Chondrocyte (in vitro differentiated cells): ENCODE measurements at places on chromosomes 4 and X. TPM values are rescaled to one million over a fixed set of nuclear protein-coding genes. Genes with fewer than 3 reads are reported as not detected.
A peak's percentile ranks its signal among the peaks of the same experiment; 100 is the strongest.

The DNASE1L1 gene
- 39.4 to 44.5 TPM (median 40.8 TPM) in 3 replicates for total RNA-seq

DNA sequence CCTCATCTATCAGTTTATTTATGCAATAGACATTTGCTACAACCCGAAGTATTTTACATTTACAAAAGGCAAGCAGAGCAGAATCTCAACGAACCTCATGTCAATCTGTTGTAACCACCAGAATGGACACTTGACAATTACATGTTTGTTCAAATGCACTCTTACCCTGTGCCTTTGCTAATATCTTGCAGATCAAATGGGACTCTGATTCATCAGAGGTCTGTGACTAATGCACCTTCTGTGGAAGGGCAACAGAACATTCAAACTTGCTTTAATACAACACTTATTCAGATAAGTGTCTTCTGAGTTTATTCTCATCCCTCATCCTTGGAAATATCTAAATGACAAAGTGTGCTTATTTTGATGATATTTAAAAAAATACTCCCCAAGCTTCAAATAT is 644.7 kb upstream of the PCDH10 start:
- no peaks in the 10 kb centered on the region for H3K27me3 ChIP-seq
- H3K36me3 ChIP-seq, result no peaks in the 10 kb centered on the region
- H3K27ac ChIP-seq, result no peak overlapping the region

The ALAS2 gene
- not detected in 3 replicates for total RNA-seq

DNA sequence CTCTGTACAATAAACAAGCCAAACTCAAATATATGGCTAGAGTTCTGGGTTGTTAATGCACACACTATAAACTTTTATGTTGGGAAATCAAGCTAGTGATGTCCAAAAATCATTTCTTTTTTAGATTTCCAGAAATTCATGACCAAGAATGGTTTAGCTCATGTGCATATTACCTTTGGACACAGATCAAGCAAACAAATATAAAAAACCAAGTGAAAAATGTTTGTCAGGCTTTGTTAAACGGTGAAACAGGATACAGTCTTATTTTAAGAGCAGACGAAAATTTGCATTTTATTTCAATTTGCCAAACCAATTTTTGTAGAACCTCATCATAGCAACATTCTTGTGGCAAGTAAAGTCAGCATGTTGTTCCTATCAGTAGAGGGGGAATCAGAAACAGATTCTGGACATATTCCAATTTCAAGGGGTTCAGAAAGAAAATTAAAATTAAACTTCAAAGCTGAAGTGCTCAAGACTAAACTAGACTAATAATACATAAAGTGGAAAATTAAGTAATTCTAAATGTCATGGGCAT is 413.6 kb downstream of the TRIML1 start:
- H3K4me1 ChIP-seq, result peaks cover 16% of the 10 kb centered on the region
- no peaks in the 10 kb centered on the region for H3K36me3 ChIP-seq
- no peaks in the 10 kb centered on the region for H3K27me3 ChIP-seq
- no peak overlapping the region for H3K27ac ChIP-seq

- H3K4me1 ChIP-seq, result peaks cover 15% of the 10 kb centered on the region
- no peaks in the 10 kb centered on the region for H3K36me3 ChIP-seq
Observed at GRCh38 chrX:21698272-21698671, 40.1 kb upstream of the KLHL34 start.

GRCh38 chrX:12946406-12946805 is 28.5 kb upstream of the TMSB4X start:
- no peaks in the 10 kb centered on the region for H3K27me3 ChIP-seq
- no peaks in the 10 kb centered on the region for H3K36me3 ChIP-seq
- no peak overlapping the region for H3K4me3 ChIP-seq
- H3K4me1 ChIP-seq, result peaks cover 46% of the 10 kb centered on the region

DNA sequence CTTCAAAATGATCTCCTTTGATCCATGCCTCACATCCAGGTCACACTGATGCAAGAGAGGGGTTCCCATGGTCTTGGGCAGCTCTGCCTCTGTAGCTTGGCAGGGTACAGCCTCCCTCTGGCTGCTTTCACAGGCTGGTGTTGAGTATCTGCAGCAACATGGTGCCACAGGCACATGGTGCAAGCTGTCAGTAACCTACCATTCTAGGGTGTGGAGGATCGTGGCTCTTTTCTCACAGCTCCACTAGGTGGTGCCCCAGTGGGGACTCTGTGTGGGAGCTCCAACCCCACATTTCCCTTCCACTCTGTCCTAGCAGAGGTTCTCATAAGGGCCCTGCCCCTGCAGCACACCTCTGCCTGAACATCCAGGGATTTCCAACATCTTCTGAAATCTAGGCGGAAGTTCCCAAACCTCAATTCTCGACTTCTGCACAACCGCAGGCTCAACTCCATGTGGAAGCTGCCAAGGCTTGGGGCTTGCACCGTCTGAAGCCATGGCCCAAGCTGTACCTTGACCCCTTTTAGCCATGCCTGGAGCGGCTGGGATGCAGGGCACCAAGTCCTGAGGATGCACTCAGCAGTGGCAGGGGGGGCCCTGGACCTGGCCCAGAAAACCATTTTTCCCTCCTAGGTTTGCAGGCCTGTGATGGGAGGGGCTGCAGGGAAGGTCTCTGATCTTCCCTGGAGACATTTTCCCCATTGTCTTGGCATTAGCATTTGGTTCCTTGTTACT is 137.8 kb upstream of the NUDT6 start:
- DNase-seq, result no peak
- no peak overlapping the region for H3K27ac ChIP-seq
- no peak overlapping the region for H3K4me3 ChIP-seq
- H3K27me3 ChIP-seq, result no peaks in the 10 kb centered on the region
- peaks cover 7% of the 10 kb centered on the region for H3K36me3 ChIP-seq
- H3K4me1 ChIP-seq, result peaks cover 4% of the 10 kb centered on the region

DNA sequence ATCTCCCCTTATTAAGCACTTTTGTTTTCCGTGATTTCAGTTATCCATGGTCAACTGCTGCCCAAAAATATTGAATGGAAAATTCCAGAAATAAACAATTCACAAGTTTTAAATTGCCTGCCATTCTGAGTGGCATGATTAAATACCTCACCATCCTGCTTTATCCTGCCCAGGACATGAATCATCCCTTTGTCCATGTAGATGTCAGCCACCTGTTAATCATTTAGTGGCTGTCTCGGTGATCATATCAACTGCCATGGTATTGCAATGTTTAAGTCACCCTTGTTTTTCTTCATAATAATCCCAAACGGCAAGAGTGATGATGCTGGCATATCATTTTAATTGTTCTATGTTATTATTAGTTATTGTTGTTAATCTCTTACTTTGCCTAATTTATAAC is 79.8 kb upstream of the LHFPL1 start:
- peaks cover 21% of the 10 kb centered on the region for H3K4me1 ChIP-seq
- no peaks in the 10 kb centered on the region for H3K36me3 ChIP-seq
- no peak overlapping the region for H3K27ac ChIP-seq
- no peak overlapping the region for H3K4me3 ChIP-seq

The LRCH2 gene
- 10.5 to 11.6 TPM (median 11.1 TPM) in 3 replicates for total RNA-seq

The HSPA4L gene
- 3.7 to 5.7 TPM (median 4.0 TPM) in 3 replicates for total RNA-seq

GRCh38 chr4:144283526-144283925 is 143.0 kb upstream of the GYPA start:
- peaks cover 9% of the 10 kb centered on the region for H3K4me1 ChIP-seq
- no peaks in the 10 kb centered on the region for H3K27me3 ChIP-seq
- no peak overlapping the region for H3K4me3 ChIP-seq

GRCh38 chrX:78029663-78030062 is 60.2 kb upstream of the PGAM4 start:
- H3K27me3 ChIP-seq, result no peaks in the 10 kb centered on the region
- no peak overlapping the region for H3K4me3 ChIP-seq
- DNase-seq, result no peak
- no peaks in the 10 kb centered on the region for H3K4me1 ChIP-seq
- no peaks in the 10 kb centered on the region for H3K36me3 ChIP-seq

DNA sequence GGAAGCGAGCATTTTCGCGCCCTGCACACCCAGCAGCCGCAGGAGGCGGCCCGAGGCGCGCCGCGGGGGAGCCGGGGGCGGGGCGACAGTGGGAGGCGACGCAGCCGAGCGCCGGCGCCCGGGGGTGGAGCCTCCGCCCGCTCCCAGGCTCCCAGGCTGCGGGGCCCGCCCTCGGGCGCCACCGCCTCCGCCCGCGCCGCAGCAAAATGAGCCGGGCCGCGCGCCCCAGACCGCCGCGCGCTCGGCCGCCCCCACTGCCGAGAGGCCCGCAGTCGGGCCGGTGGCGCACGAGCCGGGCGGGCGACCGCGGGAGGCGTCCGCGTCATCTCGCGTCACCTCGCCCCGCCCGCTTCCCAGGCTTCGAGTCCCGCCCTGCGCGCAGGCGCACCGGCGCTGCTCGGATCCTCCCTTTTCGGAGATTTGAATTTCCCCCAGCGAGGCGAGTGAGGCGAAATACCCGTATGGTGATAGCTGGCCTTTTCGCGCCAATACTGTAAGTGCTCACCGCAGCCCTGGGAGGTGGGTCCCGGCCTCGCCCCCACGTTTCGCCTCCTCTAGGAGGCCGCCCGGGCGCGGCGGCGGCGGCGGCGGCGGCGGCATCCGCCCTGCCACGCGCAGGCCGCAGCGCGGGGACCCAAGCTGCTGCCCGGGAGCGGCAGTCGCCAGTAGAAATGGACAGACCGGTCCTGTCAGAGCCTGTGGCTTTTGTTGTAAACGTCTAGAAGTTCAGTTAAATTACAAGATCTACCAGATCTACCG is at the start of gene TMEM187:
Gene TMEM187 (plus strand): TSS at position 387 of the 759 bp plus-strand sequence. CDS start 9,309 bp downstream, outside the sequence.
- H3K36me3 ChIP-seq, result no peaks in the 10 kb centered on the region
- DNase-seq, result peak; percentile 97
- H3K27me3 ChIP-seq, result no peaks in the 10 kb centered on the region
- H3K27ac ChIP-seq, result peak within 1 kb of the TSS; percentile 100

- H3K4me3 ChIP-seq, result no peak overlapping the region
- no peaks in the 10 kb centered on the region for H3K27me3 ChIP-seq
- no peaks in the 10 kb centered on the region for H3K36me3 ChIP-seq
- peaks cover 42% of the 10 kb centered on the region for H3K4me1 ChIP-seq
- no peak for DNase-seq
- no peak overlapping the region for H3K27ac ChIP-seq
Observed at GRCh38 chr4:71206763-71207162, 132.1 kb upstream of the SLC4A4 start.

DNA sequence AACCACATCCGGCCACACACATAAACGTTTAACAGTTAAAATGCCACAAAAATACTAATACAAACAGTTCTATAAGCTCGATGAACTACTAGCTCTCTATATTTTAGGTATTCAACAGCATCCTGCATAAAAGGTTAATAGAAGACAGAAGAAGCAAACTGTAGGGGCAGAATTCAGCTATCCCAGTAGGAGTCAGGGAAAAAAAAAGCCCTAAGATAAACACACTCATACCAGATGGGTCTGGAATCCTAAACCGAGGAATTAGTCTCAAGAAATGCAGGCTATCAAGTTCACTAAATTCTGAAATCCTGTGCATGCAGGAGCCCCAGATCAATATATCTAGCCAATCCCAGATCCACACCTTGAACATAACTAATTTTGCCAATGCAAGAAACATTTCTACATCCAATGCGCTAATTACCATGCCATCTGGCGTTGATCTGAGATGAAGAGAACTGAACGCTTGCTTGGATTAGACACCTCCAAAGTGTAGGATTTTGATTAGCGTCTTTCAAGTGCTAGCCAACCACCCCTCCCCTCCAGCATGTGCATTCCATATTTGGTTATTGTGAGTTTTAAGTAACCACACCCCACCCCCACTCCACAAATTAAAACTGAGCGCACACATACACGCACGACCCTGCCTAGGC is 512.2 kb upstream of the INTU start:
- no peak for DNase-seq
- H3K4me1 ChIP-seq, result peaks cover 8% of the 10 kb centered on the region
- peaks cover 1% of the 10 kb centered on the region for H3K36me3 ChIP-seq
- no peak overlapping the region for H3K4me3 ChIP-seq

The COL4A6 gene
- total RNA-seq, result 4.1 to 12.5 TPM (median 4.5 TPM) in 3 replicates

The CXorf51B gene
- not detected in 3 replicates for total RNA-seq

The PRDM8 gene
- total RNA-seq, result 0.07 TPM in 1 of 3 replicates, not detected in the others

The SLIT2 gene
- total RNA-seq, result 36.6 to 41.3 TPM (median 38.5 TPM) in 3 replicates

DNA sequence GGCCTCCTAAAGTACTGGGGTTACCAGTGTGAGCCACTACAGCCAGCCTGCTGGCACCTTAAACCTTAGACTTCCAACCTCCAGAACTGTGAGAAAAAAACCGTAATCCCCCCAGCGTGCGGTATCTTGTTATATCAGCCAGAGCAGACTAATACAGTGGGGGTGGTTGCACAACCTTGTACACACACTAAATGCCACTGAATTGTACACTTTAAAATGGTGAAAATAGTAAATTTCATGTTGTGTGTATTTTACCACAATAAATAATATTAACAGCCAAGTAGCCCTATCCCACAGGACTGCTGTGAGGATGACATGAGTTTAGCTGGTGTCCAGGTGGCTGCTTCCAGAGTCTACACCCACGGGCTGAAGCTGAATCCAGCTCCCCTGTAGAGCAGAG is 38.8 kb downstream of the ZBTB49 start:
- H3K27me3 ChIP-seq, result no peaks in the 10 kb centered on the region
- no peak overlapping the region for H3K27ac ChIP-seq
- H3K4me1 ChIP-seq, result peaks cover 8% of the 10 kb centered on the region
- peak; percentile 2 for DNase-seq
- H3K36me3 ChIP-seq, result peaks cover 3% of the 10 kb centered on the region
- H3K4me3 ChIP-seq, result no peak overlapping the region

The DUX4 gene
- not detected in 3 replicates for total RNA-seq

DNA sequence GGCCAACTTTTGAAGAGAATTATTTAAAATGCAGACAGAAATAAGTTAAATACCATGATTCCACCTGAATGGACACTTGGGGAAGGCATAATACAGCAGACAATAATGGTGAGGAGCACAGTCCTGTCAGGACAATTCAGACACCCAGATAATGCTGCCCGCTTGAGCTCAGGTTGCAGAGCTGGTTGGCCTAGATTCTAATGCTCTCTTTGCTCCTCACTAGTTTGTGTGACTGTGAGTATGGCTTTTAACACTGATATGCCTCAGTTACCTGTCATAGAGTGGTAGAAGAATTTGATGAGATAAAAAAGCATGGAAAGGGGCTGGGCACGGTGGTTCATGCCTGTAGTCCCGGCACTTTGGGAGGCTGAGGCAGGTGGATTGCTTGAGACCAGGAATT is 62.1 kb downstream of the SH3KBP1 start:
- H3K4me1 ChIP-seq, result no peaks in the 10 kb centered on the region
- no peak overlapping the region for H3K27ac ChIP-seq
- DNase-seq, result no peak
- H3K4me3 ChIP-seq, result no peak overlapping the region

The USP17L30 gene
- not detected in 3 replicates for total RNA-seq

- H3K36me3 ChIP-seq, result no peaks in the 10 kb centered on the region
- no peak for DNase-seq
- H3K4me1 ChIP-seq, result peaks cover 30% of the 10 kb centered on the region
- no peaks in the 10 kb centered on the region for H3K27me3 ChIP-seq
- peak overlapping the region; percentile 57 for H3K4me3 ChIP-seq
Observed at GRCh38 chrX:40099055-40099958, 1.5 kb upstream of the BCOR start.

GRCh38 chrX:19659929-19660328 is 144.6 kb upstream of the MAP3K15 start:
- H3K36me3 ChIP-seq, result no peaks in the 10 kb centered on the region
- peaks cover 46% of the 10 kb centered on the region for H3K4me1 ChIP-seq
- H3K27me3 ChIP-seq, result no peaks in the 10 kb centered on the region
- H3K4me3 ChIP-seq, result no peak overlapping the region
- H3K27ac ChIP-seq, result peak overlapping the region; percentile 61

The NUDT10 gene
- total RNA-seq, result 0.94 to 1.8 TPM (median 1.7 TPM) in 3 replicates
